ENCODE measurements at places on chromosomes 13 and 19. TPM values are rescaled to one million over a fixed set of nuclear protein-coding genes. Genes with fewer than 3 reads are reported as not detected.

KIR3DL1 gene
- not detected for total RNA-seq

- DNase-seq: no peak
- H3K4me1 ChIP-seq: no peaks in the 10 kb centered on the region
- H3K4me3 ChIP-seq: no peak overlapping the region
- no peaks in the 10 kb centered on the region for H3K36me3 ChIP-seq
- no peaks in the 10 kb centered on the region for H3K27me3 ChIP-seq
Observed at GRCh38 chr19:47322058-47322457, 9.9 kb upstream of the C5AR2 start.

KLF1 gene
- not detected for total RNA-seq

- no peak for DNase-seq
- no peaks in the 10 kb centered on the region for H3K36me3 ChIP-seq
- H3K4me3 ChIP-seq: no peak overlapping the region
Observed at GRCh38 chr13:59643906-59644626, 519.7 kb downstream of the DIAPH3 start.

DNA sequence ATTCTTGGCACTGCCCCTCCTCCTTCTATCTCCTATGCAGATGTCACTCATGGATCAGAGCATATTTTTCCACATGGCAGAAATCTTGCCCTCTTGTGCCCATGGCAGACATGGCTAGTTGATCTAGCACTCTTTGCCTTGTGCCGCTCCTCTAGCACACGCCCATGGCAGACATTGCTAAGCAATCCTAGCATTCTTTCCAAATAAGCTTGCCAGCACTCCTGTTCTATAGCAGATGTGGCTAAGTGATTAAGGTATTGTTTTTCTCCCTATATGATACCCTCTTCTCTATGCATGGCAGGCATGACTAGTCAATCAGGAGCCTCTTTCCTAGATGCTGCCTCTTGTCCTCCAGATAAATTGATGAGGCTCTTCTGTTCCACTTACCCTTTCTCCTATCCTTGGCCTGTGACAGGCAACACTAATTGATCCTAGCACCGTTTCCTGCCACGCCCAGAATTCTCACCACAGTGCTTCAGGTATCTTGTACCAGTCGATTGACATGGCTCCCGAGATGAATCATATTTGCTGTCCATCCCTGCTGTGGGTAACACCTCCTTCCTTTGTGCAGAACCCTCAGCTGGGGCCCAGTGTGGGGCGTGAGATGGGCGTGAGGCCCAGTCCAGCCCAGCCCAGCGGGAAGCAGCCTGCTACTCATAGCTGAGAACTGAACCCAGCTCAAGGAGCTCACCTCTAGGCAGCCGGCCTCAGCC lies 26.9 kb downstream of the TMED1 start:
- DNase-seq: no peak
- no peak overlapping the region for H3K27ac ChIP-seq
- peaks cover 14% of the 10 kb centered on the region for H3K4me1 ChIP-seq
- H3K27me3 ChIP-seq: no peaks in the 10 kb centered on the region
- H3K36me3 ChIP-seq: peaks cover 57% of the 10 kb centered on the region
- H3K4me3 ChIP-seq: no peak overlapping the region

FKRP gene
- total RNA-seq: 18.0 TPM

- DNase-seq: peak; percentile 34
- H3K4me1 ChIP-seq: no peaks in the 10 kb centered on the region
- H3K27me3 ChIP-seq: no peaks in the 10 kb centered on the region
- no peak overlapping the region for H3K4me3 ChIP-seq
- no peaks in the 10 kb centered on the region for H3K36me3 ChIP-seq
- no peak overlapping the region for H3K27ac ChIP-seq
Observed at GRCh38 chr19:8233370-8233769, 24.2 kb downstream of the CERS4 start.

DNA sequence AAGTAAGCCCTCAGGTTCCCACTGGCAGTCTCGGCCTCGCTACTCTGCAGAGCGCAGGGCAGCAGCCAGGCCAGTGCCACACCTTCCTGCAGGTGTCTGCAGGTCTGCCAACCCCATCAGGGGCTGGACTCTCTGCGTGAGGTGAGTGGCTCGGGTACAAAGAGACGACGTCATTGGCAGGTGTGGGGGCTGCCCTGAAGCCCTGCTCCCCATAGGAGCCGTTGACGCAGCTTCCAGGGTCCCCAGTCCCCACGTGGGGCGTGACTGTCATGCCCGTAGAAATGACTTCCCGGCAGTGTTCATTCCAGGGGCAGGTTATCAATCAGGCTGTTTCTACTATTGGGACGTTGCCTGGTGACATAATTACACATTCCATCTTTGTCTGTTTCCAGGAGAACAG lies 15.3 kb upstream of the GJB6 start:
- H3K27me3 ChIP-seq: peaks cover 8% of the 10 kb centered on the region
- no peak overlapping the region for H3K27ac ChIP-seq
- no peaks in the 10 kb centered on the region for H3K36me3 ChIP-seq
- no peak overlapping the region for H3K4me3 ChIP-seq

DNA sequence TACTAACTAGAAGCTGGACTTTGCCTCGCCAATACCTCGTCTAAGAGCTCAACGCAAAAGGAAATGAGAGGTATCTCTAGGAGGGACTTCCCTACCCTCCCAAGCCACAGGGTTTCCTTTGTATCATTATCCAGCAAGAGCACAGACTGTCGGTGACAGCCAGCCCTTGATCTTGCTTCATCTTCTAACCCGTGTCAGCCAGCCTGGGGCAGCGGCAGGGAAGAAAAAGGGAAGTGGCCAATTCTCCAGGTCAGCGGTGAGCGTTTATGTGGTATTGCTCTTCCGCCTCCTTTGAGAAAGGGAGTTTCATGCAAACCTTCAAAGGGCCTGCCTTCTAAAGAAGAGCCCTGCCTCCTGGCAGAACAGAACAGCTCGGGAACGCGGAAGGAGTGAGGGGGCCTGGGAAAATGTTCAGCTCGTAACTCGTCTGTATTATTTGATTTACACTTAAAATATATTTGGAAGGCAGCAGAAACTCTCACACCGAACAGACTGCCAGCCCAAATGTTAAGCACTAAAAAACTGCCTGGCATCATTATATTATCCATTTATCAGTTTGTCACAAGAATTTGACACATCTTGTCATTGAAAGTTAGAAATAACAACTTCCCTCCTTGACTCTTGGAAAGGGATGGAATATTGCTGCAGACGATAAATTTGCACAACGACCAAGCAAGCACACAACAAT lies 41.8 kb downstream of the EFNB2 start:
- DNase-seq: no peak
- no peak overlapping the region for H3K4me3 ChIP-seq
- H3K27me3 ChIP-seq: no peaks in the 10 kb centered on the region
- no peak overlapping the region for H3K27ac ChIP-seq
- H3K4me1 ChIP-seq: no peaks in the 10 kb centered on the region

PEPD gene
- total RNA-seq: 82.8 TPM

DNA sequence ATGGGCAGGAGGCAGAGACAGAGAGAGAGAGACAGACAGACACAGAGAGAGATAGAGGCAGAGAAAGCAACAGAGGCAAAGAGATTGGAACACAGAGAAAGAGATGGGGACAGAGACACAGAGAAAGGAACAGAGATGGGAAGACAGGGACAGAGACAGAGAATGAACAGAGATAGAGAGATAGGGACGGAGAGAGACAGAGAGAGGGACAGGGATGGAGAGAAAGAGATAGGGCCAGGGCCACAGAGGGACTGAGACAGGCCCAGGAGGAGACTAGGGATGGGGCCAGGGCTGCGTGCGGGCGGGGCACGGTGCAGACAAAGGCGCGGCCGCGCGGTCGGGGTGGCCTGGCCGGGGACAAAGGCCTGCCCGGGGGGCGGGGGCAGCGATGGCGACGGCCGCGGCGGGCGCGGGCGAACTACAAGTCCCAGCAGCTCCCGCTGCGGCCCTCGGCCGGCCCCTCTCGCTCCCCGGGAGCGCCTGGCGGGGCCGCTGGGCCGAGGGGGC lies at the start of gene ZNF358:
ZNF358 (plus strand) TSS at position 459 of the 507 bp plus-strand sequence. CDS start 3,140 bp downstream, outside the sequence.
- H3K27me3 ChIP-seq: peaks cover 3% of the 10 kb centered on the region
- peak within 1 kb of the TSS; percentile 75 for H3K4me3 ChIP-seq
- peaks cover 4% of the 10 kb centered on the region for H3K36me3 ChIP-seq
